Activated CD4-positive, alpha-beta T cell treated with anti-CD3 and anti-CD28 coated beads, Interleukin-2, amount 50 U/mL, for 24 hours (primary cell): ENCODE measurements at places on chromosomes 16 and 17.

DNA sequence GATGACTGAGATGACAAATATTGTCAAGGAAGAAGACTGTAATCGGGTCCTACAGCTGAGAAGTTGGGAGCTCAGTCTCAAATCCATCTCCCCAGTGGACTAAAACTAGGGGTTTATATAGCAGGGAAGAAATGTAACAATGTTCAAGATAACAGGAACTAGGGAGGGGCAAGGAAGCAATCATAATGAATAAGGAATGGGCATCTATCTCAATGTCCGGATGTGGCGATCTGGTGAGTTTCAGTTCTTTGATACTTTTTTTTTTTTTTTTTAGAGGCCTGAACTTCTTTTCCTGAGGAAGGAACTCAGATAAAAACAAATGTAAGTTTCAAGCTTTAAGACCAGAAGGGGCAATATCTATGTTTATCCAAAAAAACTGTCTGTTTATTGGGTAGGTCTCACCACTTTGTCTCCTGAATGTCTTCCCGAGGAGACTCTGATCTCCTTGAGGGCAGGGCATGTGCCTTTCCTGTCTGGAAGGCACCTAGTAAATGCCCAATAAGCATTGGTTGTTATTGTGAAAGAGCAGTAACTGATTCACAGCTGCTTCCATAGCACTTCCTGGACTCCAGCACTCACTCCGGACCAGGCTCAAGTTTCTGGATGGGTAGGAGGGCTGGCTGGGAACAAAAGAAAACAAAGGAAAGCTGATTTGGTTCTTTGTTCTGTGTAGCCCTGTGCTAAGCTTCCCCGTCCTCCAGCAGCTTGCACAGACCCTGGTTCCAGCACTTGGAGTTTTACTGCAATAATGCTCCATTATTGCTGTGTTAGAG lies 51.9 kb downstream of the MEOX1 start:
- DNase-seq = no peak

- no peak for DNase-seq
Measured at GRCh38 chr16:5863071-5863606, 765.5 kb upstream of the EEF2KMT start.

DNA sequence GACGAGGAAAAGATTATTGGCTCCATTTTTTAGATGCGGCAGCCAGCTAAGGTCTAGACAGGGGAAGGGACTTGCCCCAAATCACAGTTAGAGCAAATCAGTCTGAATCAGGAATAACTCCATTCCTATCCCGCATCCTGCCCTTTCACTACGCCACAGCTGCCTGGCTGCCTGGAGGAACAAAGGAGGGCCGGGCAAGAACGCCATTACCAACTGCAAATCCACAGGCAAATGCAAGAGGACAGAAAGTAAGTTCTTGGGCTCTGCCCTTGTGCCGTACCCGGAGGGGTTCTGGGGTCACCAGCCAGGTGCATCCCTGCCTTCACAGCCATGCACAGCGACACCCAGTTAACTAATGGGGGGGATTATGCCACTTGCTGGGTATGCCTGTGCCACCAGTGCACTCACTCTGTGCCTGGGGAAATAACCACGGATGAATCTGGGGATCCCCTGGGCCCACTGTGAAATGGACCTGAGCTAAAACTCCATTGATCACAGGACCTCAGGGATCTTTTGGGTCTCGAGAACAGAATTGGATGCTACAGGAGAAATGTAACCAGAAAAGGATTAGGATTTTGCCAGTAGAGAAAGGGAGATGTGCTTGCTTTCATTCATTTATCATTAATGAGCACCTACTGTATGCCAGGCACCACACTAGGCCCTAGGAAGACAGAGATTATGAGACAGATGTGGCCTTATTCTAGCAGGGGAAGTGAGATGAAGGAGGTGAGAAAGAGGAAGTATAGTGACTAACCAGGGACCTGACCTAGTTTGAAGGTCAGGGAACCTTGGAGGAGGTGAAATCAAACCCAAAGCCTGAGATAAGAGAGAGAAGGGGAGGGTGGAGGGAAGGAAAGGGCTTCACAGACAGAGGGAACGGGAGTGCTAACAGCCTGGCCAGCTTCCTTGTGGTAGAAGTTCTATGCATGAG lies 17.7 kb downstream of the BCL7C start:
- DNase-seq = no peak

DNA sequence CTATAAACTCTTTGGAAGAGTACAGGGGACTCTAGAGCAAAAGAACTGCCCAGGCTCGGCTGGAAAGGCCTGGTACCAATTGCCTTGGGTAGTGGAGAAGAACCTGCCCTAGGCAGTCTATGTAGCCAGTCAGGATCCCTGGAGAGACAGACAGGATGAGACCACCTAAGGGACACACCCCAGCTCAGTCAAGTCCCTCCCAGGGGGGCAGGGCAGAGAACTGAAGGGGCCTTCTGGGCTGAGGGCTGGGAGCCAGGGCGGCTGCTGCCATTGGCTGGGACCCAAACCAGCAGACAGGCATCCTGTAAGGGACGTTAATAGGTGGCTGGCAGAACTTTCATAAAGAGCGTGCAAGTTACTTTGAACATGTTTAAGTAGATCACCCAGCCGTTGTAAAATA lies 12.8 kb upstream of the SLC38A8 start:
- DNase-seq = no peak

- DNase-seq = no peak
Measured at GRCh38 chr17:10061111-10061845, 137.1 kb downstream of the GAS7 start.

DNA sequence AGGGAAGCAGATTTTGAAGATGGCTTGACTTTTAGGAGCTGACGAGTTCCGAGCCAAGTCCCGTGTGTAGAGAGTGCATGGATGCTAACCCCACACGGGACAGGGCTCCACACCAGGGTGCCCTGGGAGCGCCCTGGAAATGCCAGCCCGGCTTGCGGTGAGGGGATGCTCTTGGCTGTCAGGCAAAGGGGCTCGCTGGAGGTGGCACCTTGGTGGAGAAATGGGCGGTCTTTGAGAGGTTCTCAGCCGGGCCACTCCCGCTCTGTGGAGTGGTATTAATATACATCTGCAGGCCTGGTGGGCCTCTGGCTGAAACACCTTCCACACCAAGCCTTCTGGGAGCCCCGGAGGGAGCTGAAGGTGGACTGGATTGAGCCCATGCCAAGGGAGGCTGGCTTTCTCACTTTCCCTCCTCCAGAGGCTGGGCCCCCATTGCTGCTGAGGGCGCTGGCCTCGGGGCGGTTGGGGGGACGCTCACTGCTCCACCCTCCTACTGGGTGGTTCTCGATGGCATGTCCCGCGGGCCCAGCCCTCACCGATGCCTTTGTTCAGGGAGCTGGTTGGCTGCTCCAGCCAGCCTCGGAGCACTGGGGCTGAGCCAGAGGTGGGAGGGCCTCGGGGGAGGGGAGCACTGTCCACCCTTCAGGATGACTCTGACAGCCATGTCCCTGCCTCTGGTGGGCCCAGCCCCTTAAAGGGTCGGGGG lies 210.3 kb downstream of the NTN1 start:
- DNase-seq = no peak

DNA sequence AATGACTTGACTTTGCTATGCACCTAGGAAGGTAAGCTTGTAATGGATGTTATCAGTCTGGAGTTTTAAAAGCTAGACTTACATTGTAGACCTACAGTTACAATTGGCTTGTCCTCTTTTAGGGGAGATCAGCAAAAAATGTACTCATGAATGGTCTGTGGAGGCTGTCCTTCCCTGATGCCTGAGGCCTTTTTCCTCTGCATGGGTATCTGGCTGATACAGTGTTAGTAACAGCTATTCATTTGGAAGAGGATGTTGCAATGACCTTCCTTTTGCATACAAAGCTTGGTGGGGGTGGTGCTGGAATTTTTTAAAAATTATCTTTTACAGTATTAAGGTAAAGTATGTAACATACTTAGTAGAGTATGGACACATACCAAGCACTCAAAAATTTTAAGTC lies 525.5 kb downstream of the KIF2B start:
- DNase-seq = no peak

DNA sequence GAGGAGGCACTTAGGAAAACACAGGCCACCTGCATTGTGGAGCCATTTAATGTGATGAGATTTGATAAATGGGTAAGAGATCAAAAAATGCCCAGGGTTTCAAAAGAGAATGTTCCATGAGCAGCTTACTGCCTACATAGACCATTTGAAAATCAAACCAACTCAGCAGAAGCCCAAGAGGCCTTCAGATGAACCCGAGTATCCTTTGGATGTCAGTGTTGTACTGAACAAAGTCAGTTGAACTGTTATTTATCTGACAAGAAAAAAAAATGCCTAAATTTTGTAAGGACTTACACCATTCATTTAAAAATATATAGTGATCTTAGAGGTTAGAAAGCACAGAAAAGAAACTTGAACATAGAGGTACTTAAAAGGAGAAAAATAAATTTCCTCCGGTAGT lies 381.7 kb downstream of the ZFHX3 start:
- DNase-seq = no peak

- DNase-seq = no peak
Measured at GRCh38 chr17:78351449-78352006, 8.3 kb downstream of the SOCS3 start.

DNA sequence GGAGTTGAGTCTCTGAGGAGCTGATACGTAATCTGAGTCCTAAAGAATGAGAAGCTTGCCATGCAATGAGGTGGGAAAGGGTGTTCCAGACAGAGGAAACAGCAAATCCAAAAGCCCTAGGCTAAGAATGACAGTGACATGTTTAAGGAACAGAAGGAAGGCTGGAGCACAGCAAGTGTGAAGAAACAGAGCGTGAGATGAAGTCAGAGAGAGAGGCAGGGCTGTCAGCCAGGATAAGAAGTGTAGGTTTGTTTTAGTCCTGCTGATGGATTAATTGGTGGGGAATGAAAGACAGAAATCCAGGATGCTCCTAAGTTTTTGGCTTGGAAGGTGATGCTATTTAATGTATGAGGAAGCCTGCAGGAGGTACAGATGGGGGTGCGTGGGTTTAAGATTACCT lies 14.5 kb downstream of the MMP28 start:
- DNase-seq = no peak

GRCh38 chr17:44448412-44448811 lies 54.8 kb downstream of the GPATCH8 start:
- DNase-seq = no peak

- DNase-seq = no peak
Measured at GRCh38 chr16:81693041-81693743, 85.9 kb upstream of the PLCG2 start.

DNA sequence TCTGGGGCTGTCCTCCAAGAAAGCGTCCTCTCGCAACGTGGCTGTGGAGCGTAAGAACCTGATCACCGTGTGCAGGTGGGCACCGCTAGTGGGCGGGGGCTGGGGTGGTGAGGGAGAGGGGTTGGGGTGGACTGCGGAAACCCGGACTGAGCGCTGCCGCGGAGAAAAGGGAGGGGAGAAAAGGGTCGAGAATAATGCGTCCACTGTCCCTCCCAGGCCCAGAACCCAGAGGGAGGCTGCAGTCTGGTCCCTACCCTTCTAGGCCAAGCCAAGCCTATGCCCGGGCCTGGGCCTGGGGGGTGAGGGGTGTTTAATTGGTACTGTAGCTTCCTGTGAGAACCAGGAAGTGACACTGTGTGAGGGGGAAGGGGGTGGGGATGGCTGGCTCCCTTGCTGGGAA lies 464 bp downstream of the RUNDC3A start:
- DNase-seq = no peak

DNA sequence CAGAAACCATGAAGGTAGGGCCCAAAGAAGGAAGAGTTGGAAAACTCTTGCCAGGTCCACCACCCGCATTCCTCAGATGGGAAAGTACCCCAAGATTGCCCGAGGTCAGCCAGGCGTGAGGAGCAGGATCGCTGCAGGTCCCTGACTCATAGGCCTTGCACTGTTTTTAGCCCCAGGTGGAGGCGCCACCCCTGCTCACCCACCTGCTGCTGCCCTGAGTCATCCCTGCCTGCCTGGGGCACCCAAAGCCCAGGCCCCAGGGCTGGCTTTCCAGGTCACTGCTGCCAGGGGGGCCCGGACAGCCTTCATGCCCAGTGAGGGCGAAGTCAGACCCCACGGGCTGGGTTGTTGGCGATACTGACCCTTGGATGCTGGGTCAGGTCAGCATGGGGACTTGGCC lies 100.9 kb downstream of the AMFR start:
- no peak for DNase-seq

GRCh38 chr17:77654296-77654695 lies 304.2 kb upstream of the TNRC6C start:
- no peak for DNase-seq

GRCh38 chr17:56284482-56284881 lies 131.2 kb downstream of the ANKFN1 start:
- DNase-seq = no peak

GRCh38 chr17:6334386-6334785 lies 100.5 kb downstream of the AIPL1 start:
- DNase-seq = no peak

- no peak for DNase-seq
Measured at GRCh38 chr16:75660321-75660720, 12.7 kb downstream of the TERF2IP start.

GRCh38 chr16:24336491-24336890 lies 80.4 kb downstream of the CACNG3 start:
- no peak for DNase-seq

- DNase-seq = no peak
Measured at GRCh38 chr17:71667661-71668060, 453.2 kb upstream of the SOX9 start.

DNA sequence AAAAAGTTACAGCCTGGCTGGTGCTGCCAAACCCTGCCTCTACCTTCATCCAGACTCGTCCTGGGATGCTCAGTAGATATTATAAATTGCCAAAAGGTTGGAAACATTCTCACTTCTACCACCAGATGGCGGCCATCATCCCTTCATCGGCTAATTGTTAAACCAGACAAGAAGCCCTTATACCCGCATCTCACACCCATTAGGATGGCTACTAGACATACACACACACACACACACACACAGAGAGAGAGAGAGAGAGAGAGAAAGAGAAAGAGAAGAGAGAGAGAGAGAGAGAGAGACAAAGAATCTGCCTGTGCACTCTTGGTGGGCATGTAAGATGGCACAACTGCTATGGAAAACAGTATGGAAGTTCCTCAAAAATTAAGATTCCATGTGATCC lies 15.0 kb upstream of the SCIMP start:
- DNase-seq = no peak

DNA sequence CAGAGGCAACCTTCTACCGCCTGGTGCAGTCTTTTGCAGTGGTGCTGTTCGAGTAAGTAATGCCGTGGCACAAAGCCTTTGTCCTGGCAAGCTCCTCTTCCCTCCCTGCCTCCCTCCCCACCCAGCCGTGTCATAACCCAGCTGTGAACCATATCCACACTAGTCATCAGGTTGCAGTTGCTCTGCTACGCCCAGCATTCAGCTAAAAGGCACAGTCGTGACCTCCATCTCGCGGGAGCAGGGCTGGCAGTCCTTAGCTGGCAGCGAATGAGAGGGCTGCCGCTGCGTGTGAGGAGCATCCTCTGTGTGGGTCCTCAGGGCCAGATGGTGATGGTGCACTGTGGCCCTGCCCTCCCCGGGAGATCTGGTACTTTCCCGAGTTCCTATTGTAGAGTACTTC lies 39.3 kb downstream of the CIBAR2 start:
- no peak for DNase-seq

- DNase-seq = no peak
Measured at GRCh38 chr16:10791048-10791447, 27.5 kb downstream of the TVP23A start.
